ENCODE measurements at places on chromosomes 11 and 22. TPM values are rescaled to one million over a fixed set of nuclear protein-coding genes. Genes with fewer than 3 reads are reported as not detected.

GRCh38 chr11:28763876-28764275, 655.7 kb downstream of the METTL15 start:
- DNase-seq, result no peak
- H3K27me3 ChIP-seq, result no peaks in the 10 kb centered on the region
- H3K27ac ChIP-seq, result no peak overlapping the region
- H3K4me1 ChIP-seq, result no peaks in the 10 kb centered on the region
- no peak overlapping the region for H3K4me3 ChIP-seq

Gene RAB36
- 0.68 TPM for total RNA-seq

Gene TSPAN18
- total RNA-seq, result 5.2 TPM

- DNase-seq, result no peak
- no peak overlapping the region for H3K27ac ChIP-seq
- no peaks in the 10 kb centered on the region for H3K4me1 ChIP-seq
Measured at GRCh38 chr11:45549257-45549656, 116.2 kb downstream of the CHST1 start.

Gene ARRB1
- 61.8 TPM for total RNA-seq

- peaks cover 31% of the 10 kb centered on the region for H3K36me3 ChIP-seq
- no peak for DNase-seq
- no peak overlapping the region for H3K27ac ChIP-seq
- H3K27me3 ChIP-seq, result no peaks in the 10 kb centered on the region
- no peaks in the 10 kb centered on the region for H3K4me1 ChIP-seq
Measured at GRCh38 chr11:121634273-121634672, 181.5 kb upstream of the SORL1-AS1 start.

DNA sequence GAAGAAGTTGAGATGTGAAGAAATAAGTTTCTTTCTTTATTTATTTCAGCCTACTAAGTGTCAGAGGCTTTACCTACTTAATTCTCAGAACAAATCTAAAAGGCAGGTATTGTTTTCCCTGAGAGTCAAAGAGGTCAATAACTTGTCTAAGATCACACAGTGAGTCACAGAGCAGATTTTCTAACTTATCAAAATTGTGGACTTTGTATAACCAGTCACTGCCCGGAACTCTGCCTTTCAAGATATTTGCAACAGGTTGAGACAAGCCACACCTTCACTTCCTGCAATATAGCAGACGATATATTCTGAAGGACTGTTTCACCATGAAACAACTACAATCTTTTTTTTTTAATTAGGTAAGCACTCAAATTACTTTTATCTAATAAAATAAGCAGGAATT, 10.5 kb upstream of the MMP3 start:
- DNase-seq, result no peak
- no peak overlapping the region for H3K4me3 ChIP-seq
- no peaks in the 10 kb centered on the region for H3K4me1 ChIP-seq
- H3K27ac ChIP-seq, result no peak overlapping the region

DNA sequence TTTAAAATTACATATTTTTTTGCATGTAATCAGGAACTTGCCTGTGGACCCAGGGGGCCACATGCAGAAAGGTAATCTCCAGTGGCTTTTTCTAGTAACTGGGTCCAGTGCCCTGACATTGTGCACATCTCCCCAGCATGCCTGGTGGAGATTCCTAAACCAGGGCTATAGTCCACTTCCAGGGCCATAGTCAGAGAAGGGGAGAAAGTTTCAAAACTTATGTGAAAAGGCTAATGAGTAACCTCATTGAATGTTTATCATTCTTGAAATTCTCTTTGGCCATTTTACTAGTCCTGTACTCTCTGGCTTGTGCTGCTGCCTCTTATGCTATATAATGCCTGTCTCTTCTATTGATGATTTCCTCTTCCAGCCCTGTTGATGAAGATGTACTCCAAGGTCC, 47.8 kb downstream of the BARX2 start:
- H3K4me1 ChIP-seq, result no peaks in the 10 kb centered on the region
- H3K4me3 ChIP-seq, result no peak overlapping the region
- DNase-seq, result no peak
- peaks cover 5% of the 10 kb centered on the region for H3K27me3 ChIP-seq
- H3K27ac ChIP-seq, result no peak overlapping the region

Gene C22orf31
- not detected for total RNA-seq

GRCh38 chr11:111905411-111905810, 6.2 kb downstream of the CRYAB start:
- no peak overlapping the region for H3K4me3 ChIP-seq
- peaks cover 3% of the 10 kb centered on the region for H3K36me3 ChIP-seq
- no peak overlapping the region for H3K27ac ChIP-seq
- no peaks in the 10 kb centered on the region for H3K4me1 ChIP-seq

Gene SCGB1D2
- not detected for total RNA-seq

- no peak overlapping the region for H3K27ac ChIP-seq
- no peak for DNase-seq
- no peak overlapping the region for H3K4me3 ChIP-seq
- peaks cover 8% of the 10 kb centered on the region for H3K4me1 ChIP-seq
- no peaks in the 10 kb centered on the region for H3K36me3 ChIP-seq
Measured at GRCh38 chr11:18650353-18650752, 16.2 kb upstream of the SPTY2D1 start.

Gene RCOR2
- 0.74 TPM for total RNA-seq

Gene GPR83
- 0.20 TPM for total RNA-seq

GRCh38 chr11:72441752-72442207, 7.4 kb upstream of the CLPB start:
- peaks cover 13% of the 10 kb centered on the region for H3K4me1 ChIP-seq
- no peak overlapping the region for H3K4me3 ChIP-seq
- no peaks in the 10 kb centered on the region for H3K36me3 ChIP-seq
